ENCODE measurements at places on chromosomes 12 and 14.

DNA sequence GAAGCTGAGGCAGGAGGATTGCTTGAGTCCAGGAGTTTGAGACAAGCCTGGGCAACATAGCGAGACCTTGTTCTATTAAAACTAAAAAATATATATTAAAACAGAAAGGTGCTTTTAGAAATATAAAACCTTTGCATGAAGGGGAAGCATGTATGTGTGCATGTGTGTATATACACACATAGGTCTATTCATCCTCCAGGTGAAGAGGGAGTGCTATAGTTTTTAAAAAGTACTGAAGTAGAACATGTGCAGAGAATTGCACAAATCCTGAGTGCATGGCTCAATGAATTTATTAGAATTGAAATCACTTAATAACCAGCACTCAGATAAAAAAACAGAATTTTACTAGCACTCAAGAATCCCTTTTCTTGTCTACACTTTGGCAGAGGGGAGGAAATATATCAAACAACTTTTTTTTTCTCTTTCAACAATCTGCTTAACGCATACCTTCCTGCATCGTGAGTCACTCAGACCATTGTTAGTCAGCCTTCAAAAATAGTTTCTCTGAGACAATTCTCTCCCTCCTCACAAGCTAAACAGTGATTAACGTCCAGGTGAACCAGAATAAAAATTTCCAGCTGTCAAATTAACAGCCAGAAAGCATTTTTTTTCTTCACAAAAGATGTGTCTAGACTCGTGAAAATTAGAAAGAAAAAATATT, 17.7 kb upstream of the NEDD1 start:
- DNase-seq = no peak

GRCh38 chr12:110421701-110422100, 18.2 kb upstream of the ANAPC7 start:
- no peak for DNase-seq

GRCh38 chr12:72546106-72546505, 273.9 kb downstream of the TRHDE start:
- DNase-seq = no peak

GRCh38 chr12:112559784-112560183, 141.0 kb downstream of the PTPN11 start:
- peak; percentile 36 for DNase-seq

- DNase-seq = peak; percentile 60
Observed at GRCh38 chr12:6266541-6266966, 43.9 kb upstream of the PLEKHG6 start.

DNA sequence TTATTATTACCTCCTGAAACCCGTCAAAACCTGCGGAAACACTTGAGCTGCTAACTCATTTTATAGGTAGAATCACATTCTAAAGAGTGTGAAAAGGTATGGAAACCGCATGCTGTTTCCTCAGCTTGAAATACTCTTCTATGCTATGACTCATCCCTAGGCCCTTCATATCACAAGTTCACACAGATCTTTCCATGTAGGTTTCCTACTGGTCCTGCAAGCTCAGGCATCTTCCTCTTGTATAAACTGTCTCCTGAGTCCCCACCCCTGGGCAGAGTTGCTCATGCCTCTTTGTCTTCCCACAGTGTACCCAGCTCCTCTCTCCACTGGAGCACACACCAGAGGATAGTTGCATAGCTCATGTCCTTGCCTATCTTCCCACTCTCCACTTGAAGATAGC, 84.7 kb downstream of the CMAS start:
- no peak for DNase-seq

GRCh38 chr12:27602516-27602915, 78.5 kb downstream of the PPFIBP1 start:
- DNase-seq = no peak

GRCh38 chr12:27513155-27513824, 10.7 kb upstream of the PPFIBP1 start:
- no peak for DNase-seq

DNA sequence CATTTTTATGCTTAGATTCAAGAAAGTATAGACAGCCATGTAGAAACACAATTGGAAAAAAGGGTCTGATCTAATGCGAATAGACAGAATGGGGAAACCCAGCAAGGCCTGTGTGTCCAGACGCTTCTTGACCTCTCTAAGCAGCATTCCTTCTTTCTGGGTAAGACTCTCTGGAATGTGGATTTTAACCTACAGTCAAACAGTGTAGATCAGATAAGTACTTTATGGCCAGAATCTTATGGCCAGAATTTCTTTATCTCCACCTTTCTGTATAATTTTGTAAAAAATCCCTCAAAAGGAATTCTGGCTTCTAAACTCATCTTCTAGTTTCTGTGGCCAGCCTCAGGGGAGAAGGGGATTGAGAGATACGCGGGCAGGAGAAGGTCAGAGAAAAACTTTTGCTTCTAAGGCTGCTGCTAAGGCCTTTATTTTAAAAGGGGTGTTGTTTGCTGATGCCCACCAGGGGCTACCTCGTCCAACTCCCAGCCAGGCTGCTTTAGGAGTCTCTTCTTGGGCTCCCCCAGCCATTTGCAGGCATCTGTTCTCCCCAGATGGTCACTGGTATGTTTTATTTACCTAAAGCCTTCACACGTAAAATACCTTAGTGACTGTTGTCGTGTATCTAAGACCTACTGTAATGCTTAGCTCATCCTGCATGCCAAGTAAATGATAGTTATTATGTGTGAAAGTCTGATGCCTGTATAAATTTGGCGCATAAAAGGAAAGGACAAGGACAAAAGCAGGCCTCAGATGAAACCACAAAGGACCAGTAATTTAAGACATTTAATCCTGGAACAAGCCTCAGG, 68.4 kb downstream of the ANO6 start:
- DNase-seq = no peak

GRCh38 chr14:88998027-88998426, 173.6 kb downstream of the TTC8 start:
- no peak for DNase-seq

GRCh38 chr12:106157802-106158201, 19.0 kb upstream of the NUAK1 start:
- no peak for DNase-seq

DNA sequence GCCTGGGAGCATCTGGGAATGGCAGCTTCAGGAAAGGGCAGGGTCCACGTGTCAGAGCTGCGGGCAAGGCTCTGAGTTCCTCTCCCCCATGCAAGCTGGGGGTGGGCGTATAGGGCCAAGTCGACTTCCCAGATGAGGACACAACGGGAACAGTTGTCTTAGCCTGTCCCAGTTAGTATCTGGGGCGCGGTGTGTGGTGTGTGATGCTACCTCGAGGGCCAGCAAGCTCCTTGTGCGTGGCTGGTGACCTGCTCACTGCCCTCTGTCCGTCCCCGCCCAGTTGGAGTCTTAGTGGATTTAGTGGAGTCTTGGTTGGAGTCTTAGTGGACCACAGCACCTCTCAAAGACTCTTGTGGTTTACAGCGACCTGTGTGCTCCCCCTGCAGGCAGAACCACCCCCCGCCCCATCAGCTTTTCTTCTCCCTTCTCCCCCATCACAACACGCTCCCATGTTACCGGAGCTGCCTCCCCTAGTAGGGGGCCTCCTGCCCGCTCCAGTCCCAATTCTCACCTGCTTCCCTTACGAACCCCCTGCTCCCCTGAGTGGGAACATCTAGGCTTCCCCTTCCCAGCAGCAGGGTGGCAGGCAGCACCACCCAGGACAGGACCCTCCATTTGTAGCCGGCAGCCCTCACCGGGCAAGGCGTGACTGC, 8.7 kb downstream of the ASPG start:
- no peak for DNase-seq

DNA sequence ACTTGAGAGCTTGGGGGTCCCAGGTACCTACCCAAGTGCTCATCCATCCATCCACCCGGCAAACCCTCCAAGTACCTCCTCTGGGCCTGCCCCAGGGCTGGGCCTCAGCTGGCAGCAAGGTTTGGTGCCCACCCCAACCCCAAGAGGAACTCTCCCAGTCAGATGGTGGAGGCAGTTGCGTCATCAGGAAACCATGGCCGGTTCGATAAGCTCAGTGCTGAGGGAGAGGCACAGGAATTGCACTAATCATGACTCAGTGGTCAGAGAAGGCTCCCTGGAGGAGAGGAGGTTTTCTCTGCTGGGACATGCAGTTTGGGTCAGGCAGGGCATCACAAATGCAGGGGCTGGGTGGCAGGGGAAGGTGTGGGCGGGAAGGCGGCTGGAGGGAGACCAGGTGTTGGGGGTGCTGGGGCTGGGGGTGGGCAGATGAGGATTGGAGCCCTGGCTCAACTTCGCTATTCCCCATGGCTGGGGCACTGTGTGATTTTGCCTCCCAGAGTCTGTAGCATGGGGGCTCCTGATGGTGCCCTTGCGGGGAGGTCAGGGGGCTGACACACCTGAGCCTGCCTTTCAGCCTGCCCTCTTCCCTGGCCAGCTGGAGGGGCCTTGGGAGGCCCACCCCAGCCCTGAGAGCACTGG, 32.2 kb downstream of the SH2B3 start:
- no peak for DNase-seq

DNA sequence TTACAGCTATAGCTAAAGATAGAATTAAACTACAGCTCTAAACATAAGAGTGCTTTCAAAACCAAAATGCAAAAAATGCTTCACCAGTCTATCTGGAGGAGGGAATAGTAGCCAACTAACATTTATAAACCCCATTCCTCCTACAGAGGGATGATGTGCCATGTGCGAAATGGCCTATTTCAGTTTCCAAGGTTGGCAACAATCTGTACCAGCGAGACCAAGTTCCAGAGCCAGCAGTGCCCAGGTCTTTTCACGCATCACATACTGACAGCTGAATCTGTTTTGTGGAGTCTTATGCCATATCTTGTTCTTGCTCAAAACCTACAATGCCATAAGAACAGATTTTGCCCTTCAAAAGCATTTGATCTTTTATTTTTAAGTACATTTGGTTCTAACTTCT, 24.5 kb downstream of the NELL2 start:
- DNase-seq = no peak

GRCh38 chr12:92729773-92730305, 27.1 kb downstream of the PLEKHG7 start:
- no peak for DNase-seq

GRCh38 chr12:101117842-101118241, 92.2 kb downstream of the SLC5A8 start:
- DNase-seq = no peak

- DNase-seq = no peak
Observed at GRCh38 chr12:24025153-24025798, 75.8 kb upstream of the SOX5 start.

DNA sequence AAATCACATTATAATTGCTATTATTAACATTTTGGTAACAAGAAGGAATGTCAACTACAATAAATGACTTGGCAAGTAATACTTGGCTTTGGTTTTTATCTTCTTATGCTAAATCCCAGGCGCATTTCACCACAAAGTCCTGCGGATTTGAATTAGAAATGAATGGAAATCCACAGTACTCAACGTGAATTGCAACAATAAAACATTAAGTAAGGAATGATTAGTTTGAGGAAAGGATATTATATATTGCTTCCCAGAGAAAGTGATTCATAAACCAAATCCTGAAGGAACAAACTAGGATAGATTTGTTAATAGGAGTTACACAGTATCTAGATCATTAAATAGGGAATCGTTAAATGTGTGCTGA, 1089.7 kb downstream of the TRHDE start:
- no peak for DNase-seq

- no peak for DNase-seq
Observed at GRCh38 chr14:71354801-71355200, 447.5 kb downstream of the PCNX1 start.

GRCh38 chr14:24504425-24504950, 3.6 kb downstream of the CMA1 start:
- no peak for DNase-seq

DNA sequence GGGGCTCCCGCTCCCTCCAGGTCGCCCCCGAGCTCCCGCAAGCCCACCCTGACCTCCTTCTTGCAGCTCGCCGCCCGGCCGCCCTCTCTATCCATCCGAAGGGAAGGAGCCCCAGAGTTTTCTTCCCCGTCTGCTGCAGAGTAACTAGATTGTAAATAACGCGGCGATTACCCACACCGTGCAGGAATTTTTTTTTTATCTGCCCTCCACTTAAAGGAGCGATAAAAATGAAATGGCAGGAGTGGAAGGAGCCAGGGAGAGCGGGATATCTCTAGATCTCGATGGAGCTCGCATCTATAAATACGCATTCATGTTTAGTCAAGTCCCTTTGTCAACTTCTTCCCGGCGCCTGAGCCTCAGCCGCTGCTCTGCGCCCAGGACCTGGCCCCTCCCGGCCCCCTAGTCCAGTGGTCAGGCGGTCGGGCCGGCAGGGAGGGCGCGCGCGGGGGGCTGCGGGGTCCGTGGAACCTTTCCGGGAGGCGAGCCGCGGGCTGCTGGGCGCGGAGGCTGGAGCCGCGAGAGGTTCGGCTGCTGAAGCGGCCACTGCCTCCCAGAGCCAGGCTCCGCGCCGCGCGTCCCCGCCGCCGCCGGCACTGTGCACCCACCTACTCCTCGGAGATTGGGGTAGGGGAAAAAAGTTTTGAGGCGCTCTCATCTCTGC, 386.0 kb downstream of the BCAT1 start:
- no peak for DNase-seq

DNA sequence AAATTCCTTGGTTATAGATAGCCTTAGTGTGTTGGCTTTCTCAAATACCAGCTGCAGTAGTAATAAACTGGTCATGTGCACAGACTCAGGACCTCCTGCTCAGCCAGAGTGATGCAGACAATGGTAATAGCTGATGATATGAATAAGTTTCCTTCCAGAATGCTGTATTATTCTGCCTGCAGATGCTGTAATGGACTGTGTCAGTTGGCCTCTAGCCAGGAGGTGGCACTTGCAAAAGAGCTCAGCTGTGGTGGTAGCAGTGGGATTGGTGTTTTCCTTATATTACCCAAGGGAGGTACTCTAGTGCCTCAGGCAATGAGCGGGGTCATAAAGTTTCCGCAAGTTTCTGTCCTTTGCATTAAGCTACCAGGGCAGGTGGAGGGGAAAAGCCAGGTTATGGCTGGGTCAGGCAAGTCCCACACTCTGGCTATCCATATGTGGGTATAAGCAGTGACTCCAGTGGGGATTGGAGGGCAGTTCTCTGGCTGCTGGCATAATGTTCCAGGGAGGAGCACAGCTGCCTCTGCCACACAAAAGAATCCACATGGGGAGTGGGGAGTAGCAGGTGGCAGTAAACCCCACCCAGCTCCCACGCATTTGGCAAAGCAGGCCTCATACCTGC, 14.0 kb upstream of the MUCL1 start:
- no peak for DNase-seq

DNA sequence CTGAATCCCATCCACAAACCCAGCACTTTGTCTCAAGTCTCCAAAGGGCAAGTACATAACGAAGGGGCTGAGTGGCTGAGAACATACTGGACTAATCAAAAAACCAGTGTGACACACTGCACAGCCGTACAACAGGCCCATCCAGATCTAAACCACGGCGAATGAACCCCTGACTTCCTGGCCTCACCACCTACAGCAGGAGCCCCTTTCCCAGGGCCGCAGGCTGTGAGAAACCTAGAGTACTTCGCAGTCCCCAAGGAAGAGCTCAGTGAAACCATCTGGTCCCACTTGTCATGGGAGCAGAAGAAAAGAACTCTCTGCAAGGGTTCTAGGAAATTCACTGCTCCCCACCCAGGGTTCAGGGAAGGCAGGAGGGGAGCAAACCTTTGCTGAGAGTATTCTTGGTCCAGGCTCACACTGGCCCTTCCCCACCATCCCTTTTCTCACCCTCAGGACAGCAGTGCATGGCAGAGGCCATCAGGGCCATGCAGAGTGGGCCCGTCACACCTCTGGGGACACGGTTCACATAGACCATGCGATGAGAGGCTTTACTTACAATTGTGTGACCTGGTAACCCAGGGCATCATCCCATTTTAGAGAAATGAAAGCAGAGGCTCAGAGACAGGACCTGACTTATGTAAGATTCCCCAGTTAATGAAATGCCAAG, 192.8 kb downstream of the BCL11B start:
- DNase-seq = no peak
